ENCODE measurements at places on chromosomes 4 and X.

DNA sequence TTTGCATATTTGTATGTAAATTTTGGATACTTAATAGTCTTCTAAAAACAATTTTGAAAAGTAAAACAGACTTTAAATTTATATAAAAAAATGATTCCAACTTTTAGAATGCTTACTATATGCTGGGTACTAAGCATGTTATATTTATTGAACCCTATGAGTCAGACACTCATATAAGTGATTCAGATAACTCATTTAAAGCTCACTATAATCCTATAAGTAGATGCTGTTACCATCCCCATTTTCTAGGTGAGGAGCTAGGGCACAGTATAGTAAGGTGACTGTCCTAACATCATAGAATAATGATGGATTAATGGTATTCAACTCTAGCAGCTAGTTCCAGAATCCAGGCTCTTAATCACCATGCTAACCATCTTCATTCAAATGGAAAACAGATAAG is 877.0 kb upstream of the GRID2 start:
- no peak for DNase-seq

DNA sequence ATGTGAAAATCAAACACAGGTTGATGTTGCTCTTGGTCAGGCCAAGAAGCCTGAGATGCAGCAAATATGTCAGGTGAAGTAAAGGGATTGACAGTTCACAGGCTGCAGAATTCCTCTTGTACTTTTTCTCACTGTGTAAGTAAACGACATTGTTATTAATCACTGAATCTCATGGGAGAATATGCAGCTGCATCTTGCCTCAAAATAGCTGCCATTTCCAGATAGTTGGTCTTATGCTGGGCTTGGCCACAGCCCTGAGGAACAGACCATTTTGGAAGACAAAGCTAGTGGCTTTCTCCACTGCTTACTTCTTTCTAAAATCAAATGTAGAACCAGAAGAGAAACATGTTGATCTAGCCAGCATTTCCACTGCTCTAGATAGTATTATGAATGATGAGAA is 403.4 kb upstream of the NR3C2 start:
- no peak for DNase-seq

DNA sequence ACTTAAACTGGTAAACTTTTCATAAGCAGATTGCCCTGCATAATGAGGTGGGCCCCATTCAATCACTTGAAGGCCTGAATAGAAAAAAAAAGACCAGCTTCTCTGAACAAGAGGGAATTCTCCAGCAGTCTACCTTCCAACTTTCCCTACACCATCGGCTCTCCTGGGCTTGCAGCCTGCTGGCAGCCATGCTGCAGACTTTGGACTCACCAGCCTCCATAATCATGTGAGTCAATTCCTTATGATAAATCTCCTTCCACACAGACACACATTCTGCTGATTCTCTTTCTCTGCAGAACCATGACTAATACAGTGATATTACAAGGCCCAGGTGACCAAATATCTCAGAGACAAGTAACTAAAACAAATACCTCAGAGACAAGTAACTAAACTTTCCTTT is 113.8 kb upstream of the WDR17 start:
- no peak for DNase-seq

DNA sequence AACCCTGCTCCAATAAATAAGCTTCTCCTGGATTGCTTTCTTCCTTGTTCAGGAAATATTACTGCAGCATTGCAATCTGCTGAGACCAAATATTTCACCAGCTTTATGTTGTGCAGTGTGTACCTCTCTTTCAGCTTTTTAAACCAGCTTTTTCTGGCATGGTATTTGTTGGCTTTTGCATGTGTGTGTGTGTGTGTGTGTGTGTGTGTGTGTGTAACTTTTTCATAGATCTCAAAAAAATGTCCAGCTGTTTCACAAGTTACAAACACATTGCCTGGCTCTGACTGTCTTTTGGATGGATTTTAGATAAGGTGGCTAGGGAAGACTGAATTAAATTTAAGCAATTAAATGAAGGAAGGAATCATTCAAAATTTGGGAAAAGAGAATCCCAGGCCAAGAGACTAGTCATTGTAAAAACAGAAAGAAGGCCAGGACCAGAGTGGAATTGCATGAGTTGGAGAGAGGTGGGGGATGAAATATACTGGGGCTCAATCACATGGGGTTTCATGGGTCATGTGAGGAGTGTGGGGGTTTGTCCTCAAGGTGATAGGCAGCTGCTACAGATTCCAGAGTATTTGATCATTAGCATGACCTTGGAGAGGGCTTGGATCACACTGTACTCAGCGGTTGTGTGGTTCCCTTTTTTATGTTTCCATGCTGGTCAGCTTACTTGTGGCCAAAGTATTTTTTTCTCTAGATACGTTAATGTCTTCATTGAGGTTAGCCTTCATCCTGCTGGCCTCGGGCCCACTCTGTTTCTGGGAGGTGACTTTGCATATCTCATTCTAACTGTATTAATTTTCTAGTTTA is 357.7 kb upstream of the BOD1L1 start:
- DNase-seq, result no peak

- DNase-seq, result no peak
These were observed 33.1 kb downstream of the OSTC start for GRCh38 chr4:108683479-108683878.
